ENCODE measurements at places on chromosomes 12 and 14.

DNA sequence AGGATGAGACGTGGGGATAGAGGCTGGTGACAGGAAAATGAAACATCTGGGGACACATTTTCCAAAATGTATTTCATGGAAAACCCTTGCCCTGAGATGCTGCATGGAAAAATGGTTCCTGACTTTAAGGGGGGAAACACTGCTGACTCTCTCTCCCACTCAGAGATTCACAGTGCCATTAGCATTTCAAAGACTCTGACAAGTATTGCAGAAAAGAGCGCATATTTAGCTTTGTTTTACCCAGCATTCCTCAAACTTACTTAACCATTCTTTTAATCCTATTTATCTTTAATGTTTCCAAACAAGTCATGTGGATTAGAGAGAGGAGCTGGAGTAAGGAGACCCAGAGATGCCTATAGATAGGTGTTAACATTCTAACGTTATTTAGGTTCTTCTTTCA lies 141.8 kb upstream of the DYRK2 start:
- DNase-seq, result no peak

GRCh38 chr12:83261998-83262397 lies 575.3 kb downstream of the TMTC2 start:
- DNase-seq, result no peak

DNA sequence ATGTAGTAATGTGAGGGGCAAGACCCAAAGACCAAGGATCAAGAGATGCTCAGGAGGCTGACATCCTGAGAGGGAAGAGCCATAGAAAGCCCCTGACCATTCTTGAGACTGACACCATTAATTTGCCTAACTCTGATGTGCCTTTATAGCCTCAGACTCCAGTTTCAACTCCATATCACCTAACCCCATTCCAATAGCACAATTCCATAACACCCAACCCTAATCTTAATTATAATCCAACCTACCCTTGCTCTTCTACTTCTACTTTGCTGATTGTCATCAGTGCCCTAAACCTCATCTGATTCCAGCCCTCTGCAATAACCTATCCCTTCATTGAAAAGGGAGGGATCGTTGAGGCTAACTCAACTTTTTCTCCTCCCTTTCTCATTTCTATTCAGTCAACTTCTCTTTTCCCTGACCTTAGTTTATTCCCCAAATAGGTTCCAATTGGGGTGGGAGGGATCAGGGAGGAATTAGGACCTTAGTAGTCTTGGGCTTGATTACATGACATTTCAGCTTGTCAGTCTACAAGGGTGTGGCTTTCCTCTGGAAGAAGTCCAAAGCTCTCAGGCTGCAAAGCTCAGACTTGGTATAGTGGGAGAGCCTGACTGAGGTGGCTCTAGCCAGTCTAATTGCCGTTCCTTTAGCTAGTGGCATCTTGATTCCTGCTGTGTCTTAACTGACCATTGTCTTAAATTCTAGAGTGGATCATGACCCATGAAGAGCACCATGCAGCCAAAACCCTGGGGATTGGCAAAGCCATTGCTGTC lies 3.1 kb downstream of the PFKM start:
- DNase-seq, result no peak

DNA sequence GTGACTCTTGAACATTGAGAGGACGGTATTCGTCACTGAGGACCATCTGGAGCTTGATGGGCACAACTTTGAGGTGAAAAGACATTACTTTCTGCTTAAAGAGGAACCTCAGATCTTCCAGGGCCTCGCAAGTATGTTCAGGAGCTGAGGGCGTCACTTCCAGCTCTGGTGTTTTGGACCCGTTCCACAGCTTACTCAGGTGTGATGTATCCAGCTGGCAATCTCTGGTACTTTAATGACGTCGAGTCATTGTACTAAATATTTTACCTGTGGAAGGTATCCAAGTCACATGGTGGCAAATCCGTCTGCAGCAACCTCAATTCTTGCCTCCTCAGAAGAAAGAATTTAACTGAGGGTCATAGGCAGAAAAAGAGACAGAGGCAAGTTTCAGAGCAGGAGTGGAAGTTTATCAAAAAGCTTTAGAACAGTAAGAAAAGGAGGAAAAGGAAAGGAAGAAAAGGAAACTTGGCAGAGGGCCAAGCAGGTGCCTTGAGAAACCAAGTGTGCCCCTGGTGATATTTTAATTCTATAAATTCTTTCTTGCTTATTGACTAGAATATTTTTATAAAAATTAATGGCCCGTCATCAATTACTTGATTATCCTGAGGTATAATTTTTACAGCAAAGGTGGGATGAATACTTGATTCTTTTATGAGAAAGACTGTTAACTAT lies 250.6 kb downstream of the AEBP2 start:
- DNase-seq, result no peak

- no peak for DNase-seq
Measured at GRCh38 chr12:29566441-29566840, 69.0 kb upstream of the OVCH1 start.

- DNase-seq, result no peak
Measured at GRCh38 chr12:94602024-94602423, 48.3 kb downstream of the TMCC3 start.

- no peak for DNase-seq
Measured at GRCh38 chr12:38664661-38665269, 240.6 kb downstream of the CPNE8 start.

GRCh38 chr12:53684654-53685220 lies 8.9 kb upstream of the ATP5MC2 start:
- DNase-seq, result no peak

GRCh38 chr12:94584377-94584776 lies 66.0 kb downstream of the TMCC3 start:
- no peak for DNase-seq

DNA sequence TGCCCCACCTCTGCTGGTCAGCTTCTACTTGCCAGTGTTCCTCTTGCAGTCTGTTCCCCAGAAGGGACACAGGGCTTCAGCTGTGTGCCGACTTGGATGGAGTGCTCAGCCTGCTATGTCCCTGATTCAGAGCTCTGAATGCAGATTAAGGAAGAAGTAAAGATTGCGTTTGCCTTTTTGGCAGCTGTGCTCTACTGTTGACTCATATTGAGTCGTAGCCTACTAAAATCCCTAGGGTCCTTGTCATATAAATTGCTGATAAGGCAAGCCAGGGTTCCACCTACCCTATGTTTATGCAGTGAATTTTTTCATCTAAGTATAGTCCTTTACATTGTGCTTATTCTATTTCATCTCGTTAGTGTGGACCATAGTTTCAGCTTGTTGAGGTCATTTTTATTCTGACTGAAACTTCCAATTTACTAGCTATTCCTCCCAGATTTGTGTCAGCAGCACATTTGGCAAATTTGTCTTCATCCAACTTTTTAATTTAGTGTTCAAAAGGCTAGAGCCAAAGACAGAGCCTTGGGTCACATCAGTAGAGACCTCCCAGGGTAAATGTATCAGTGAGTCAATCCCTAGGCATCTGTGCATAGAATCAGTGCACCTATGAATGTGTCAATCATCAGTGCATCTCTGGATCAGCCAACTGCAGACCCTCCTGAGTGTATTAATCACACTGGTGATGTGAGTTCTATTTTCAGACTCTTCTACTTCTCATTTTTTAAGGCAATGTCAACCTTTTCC lies 31.9 kb downstream of the CACNA1C start:
- peak; percentile 16 for DNase-seq

DNA sequence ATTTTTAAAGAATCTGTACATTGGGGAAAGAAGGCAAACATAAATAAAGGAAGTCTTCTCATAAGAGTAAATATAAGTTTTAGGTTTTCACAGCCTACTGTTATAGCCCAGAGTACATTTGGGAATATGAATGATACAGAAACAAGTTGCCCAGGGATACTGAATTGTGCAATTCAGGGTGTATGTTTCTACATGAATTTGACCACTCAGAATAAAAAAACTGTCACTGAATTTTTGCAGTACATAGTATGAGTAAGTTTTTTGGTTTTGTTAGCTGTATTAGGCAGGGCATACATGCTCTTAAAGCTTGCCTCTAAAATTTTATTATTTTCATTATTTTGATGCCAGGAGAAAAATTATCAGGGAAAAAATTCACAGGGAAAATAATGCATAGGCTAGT lies 6.6 kb upstream of the PCNX4 start:
- no peak for DNase-seq

DNA sequence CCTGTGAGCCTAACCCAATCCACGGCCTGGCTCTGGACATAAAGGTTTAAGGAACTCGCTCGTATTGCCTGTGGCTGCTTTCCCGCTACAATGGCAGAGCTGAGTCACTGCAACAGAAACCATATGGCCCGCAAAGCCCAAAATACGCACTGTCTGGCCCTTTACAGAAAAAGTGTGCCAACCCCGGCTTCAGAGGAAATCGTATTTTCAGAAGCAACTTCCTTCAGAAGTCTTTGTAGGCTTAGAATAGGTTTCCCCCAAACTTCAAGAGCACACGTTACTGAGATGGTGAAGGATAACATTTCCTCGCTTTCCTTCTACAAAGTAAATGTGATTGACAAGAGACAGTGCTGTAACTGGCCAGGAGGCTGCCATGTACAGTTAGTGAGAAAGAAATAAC lies 34.8 kb upstream of the TESC start:
- no peak for DNase-seq

DNA sequence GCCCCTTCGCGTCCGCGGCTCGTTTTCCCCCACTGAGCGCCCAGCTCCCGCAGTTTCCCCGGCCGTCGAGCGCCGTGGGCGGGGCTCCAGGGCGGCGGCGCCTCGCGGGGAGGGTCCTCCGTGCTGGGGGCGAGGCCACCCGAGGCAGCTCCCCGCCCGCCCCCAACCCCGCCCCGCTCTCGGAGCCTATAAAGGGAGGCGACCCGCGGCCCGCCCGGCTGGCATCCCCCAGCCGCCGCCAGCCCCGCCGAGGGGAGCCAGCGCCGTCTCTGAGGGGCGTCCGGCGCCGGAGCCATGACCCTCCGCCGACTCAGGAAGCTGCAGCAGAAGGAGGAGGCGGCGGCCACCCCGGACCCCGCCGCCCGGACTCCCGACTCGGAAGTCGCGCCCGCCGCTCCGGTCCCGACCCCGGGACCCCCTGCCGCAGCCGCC lies at the start of gene TAMALIN:
TAMALIN (plus strand) TSS at position 221 of the 432 bp plus-strand sequence; CDS start at position 295, 74 bp downstream.
- no peak for DNase-seq

- DNase-seq, result no peak
Measured at GRCh38 chr12:55938826-55939501, 8.0 kb downstream of the DGKA start.

GRCh38 chr12:3598896-3599860 lies 108.2 kb downstream of the PRMT8 start:
- DNase-seq, result no peak

GRCh38 chr14:24992624-24993360 lies 57.2 kb downstream of the STXBP6 start:
- no peak for DNase-seq

- DNase-seq, result no peak
Measured at GRCh38 chr14:20661197-20661596, 19.7 kb upstream of the OR6S1 start.

DNA sequence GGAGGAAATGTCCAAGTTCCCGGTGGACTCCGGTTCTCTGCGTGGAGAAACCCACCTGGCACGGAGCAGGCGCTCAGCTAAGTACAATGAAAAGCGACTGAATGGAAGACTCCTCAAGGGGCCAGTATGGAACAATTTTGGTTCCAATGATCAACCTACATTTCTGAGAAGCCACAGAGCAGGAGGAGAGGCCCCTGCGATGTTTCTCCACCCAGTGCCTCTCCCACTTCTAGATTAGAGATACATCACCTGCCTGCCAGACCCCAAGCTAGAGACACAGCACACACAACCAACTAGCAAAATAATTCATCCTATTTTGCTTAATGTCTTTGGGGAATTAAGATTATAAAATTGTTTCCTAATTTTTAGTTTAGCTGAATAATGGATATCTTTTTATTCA lies 38.8 kb downstream of the ATG14 start:
- no peak for DNase-seq

- DNase-seq, result no peak
Measured at GRCh38 chr14:96624661-96625425, 122.7 kb downstream of the PAPOLA start.

GRCh38 chr12:3700861-3701260 lies 52.0 kb downstream of the CRACR2A start:
- DNase-seq, result peak; percentile 16

DNA sequence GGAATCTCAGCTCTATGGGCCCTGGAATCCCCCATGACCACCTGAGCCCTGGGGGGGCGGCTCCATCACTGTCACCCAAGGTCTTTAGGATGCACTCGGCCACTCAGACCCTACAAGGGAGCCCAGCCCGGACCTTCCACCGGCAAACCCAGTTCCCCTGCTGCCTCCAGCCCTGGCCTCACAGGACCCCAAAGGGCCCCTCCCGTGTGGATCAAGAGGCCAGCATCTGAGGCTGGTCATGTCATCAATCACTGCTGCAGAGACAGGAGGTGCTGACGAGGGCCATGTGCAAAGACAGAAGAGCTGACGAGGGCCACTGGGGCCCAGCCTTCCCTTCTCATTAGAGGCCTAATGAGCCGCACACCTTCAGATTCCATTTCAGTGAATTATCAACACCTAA lies 39.0 kb upstream of the SFSWAP start:
- no peak for DNase-seq

DNA sequence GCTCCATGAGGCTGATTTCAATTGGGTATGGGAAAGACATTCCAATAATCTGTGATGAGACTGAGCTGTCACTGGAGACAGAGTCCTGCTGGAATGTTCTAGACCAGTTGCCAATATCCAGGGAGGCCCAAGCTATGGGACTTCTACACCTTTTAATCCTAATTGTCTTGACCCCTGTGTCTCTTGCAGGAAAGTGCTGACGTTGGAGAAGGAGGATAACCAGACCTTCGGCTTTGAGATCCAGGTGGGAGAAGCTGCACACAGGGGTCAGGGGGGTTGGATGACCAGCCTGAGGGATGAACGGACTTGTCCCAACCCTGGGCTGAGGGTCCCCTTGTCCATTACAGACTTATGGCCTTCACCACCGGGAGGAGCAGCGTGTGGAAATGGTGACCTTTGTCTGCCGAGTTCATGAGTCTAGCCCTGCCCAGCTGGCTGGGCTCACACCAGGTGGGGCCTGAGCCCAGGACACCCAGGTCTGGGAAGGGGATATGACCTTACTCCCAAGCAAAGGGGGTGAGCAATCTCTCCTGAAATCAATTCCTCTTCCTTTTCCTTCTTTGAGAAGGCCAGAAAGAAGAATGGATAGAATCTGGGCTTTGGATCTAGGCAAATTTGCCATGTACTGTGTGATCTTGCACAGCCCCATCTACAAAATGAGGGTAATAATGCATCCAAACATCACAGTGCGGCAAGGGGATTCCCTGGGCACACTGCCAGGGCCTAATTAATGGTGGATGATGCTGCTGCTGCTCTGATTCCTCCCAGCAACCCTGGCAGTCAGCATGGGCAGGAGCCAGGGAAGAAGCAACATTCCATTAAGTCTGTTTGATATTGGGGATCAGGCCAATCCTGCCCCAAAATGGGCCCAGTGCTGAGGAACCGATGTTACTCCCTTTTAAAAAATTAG lies 4.2 kb downstream of the TAMALIN start:
- DNase-seq, result no peak

GRCh38 chr14:54173802-54174201 lies 217.2 kb upstream of the BMP4 start:
- DNase-seq, result no peak

GRCh38 chr14:57008534-57008933 lies 198.3 kb upstream of the OTX2 start:
- DNase-seq, result no peak

- DNase-seq, result no peak
Measured at GRCh38 chr14:86013641-86014040, 483.7 kb downstream of the FLRT2 start.
